ENCODE measurements at places on chromosomes 1 and 21.

DNA sequence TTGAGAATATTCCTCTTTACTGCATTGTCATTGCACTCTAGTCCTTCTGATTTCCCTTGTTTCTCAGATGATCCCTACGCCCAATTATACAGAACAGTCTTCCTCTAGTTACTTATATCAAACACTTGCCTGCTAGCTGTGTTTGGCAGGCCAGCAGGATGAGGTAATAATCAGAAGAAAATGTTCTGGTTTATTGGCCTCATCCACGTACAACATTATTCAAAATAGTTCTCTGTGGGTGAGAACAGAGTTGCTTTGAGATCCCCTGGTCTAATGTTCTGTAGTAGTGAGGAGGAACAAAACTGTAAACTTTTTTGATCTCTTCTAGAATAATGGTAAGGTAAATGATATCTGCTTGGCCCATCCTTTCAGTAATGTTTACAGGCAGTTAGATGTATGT lies 22.3 kb upstream of the C1orf105 start:
- no peak for DNase-seq

GRCh38 chr21:45010860-45011259 lies 63.5 kb upstream of the ADARB1 start:
- DNase-seq: no peak

DNA sequence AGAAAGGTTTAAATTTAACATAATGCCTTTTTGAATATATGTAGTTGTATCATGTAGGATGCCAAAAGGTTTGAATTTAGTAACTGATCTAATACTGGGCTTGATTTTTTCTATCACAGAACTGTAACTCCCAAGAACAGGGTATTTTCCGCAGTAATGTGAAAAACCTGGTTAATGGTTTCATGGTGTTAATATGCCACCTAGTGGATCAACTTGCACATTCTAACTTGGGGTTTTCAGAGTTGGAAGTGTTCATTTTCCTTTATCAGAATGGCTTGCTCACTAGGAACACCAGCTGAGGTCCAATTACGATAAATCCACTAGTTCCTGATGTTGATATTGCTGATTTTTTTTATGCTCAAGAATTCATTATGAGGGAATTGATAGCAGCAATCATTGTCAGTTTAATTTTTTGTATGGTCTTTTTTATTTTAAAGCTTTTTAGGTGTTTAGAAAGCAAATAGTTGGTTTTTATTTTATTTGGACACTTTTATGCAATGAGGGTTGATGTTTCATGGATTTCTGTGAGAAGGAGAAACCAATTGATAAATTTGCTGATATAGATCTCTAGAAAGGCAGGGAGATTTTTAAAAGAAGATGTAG lies 157.2 kb downstream of the PLA2G4A start:
- no peak for DNase-seq

- no peak for DNase-seq
Measured at GRCh38 chr1:18511149-18511873, 30.6 kb downstream of the KLHDC7A start.

DNA sequence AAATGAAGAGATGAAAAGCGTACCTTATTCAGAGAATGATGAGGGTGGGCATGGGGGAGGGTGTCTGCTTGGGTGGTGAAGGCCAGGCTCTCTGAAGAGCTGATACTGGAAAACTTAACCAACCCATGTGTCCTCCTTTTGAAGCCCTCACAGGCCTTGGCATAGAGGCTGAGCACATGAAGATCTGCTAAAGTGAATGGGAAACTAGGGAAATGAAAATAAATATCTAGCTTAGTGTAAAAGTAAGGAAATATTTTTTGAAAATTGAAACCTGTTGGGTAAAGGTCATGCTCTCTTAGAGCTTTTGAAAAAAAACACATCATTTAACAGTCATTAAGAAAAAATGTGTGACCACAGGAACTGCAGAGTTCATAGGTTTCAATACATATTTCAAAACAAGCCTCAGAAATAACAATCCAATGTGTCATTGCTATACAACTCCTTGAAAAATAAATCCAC lies 40.5 kb upstream of the RALGPS2 start:
- no peak for DNase-seq

DNA sequence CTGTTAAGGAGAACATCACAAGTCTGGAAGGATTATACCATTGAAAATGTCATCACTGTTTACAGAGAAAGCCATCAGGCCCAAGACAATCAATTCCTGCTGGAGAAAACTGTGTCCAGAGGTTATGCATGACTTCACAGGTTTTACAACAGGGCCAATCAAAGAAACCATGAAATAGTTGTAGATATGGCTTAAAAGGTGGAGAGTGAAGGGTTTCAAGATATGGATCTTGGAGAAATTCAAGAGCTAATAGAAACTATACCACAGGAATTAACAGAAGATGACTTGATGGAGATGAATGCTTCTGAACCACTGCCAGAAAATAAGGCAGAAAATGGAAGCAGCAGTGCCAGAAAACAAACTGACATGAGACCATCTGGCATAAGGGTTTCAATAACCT lies 30.2 kb downstream of the USP1 start:
- no peak for DNase-seq

GRCh38 chr1:187844313-187844712 lies 1015.6 kb downstream of the PLA2G4A start:
- no peak for DNase-seq

GRCh38 chr1:201673915-201674314 lies 135.0 kb downstream of the NAV1 start:
- DNase-seq: no peak

DNA sequence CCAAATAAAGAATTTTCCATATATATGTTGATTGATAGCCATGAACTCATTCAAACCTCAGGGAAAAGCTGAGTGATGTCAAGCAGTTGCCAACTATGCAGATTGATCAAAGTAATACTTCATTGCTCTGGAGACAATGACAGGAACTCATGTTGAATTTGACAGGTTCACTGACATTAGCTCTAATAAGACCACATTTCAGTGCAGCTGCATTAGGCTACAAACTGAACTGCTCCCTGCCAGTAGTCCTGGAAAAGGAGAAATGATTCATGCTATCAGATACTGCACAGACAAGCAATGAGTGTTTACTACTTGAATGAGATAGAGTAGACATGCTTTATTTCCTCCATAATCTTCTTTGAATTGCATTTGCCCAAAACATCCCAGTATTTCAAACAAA lies 948.4 kb downstream of the MRPL39 start:
- DNase-seq: no peak

DNA sequence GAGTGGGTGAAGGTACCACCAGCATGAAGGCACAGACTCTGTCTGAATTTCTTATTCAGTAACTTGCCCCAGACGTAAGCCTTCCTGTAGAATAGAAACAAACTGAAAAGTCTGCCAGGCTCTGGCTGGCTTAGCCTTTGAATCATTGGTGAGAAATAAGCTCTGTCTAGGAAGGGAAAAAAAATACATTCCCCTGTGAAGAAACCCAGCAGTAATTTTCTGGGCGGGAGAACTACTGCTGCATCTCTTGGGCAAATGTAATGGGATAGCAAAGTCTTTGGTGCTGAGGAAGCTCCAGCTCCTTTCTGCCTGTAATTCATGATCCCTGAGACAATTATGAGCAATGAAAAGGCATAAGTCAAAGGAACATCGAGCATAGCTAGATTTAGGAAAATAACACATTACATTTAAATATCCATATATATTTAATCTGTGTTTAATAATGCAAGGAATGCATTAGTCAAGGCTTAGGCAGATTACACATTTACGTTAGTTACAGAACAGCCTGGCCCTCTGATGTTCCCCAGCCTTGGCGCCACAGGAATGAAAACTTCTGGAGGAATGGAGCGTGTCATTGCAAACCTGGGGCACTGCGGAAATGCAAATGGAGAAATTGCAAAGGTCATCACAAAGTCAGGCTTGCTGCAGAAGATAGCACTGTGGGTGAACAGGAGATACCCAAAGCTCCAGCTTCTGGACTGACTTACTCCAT lies 216.3 kb upstream of the CAMK1G start:
- DNase-seq: no peak
